GM04504 (cell line): ENCODE measurements at places on chromosomes 12 and 14.
A peak's percentile ranks its signal among the peaks of the same experiment; 100 is the strongest.

DNA sequence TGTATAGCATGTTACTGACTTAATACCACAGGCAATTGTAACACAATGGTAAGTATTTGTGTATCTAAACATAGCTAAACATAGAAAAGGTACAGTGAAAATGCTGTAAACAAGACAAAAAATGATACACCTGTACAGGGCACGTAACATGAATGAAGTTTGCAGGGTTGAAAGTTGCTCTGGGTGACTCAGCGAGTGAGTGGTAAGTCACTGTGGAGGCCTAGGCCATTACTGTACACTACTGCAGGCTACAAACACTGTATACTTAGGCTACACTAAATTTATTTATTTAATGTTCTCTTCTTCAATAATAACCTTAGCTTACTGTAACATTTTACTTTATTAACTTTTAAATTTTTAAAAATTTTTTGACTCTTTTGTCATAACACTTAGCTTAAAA is 158.4 kb downstream of the IPO8 start:
- DNase-seq: no peak

GRCh38 chr14:38089123-38089522 is 118.6 kb upstream of the SSTR1 start:
- no peak for DNase-seq

- DNase-seq: no peak
Observed at GRCh38 chr14:97074456-97074855, 277.3 kb downstream of the VRK1 start.

DNA sequence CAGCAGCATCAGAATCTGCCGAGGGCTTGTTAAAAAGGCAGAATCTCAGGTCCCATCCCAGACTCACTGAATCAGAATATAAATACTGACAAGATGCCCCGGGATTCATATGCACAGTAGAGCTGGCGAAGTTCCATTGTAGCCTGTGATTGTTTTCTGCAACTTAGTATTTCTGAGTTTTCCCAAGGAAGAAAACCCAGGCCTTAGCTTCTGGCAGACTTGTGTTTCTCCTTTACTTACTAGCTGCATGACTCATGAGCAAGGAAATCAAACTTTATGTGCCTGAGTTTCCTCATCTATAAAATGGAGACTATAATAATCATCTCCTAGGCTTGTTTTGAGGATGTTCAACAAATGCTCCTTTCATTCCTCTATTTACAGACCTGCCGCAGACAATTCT is 278.5 kb upstream of the PLEKHG7 start:
- peak; percentile 22 for DNase-seq

- no peak for DNase-seq
Observed at GRCh38 chr14:51929166-51929565, 60.2 kb upstream of the RTRAF start.

DNA sequence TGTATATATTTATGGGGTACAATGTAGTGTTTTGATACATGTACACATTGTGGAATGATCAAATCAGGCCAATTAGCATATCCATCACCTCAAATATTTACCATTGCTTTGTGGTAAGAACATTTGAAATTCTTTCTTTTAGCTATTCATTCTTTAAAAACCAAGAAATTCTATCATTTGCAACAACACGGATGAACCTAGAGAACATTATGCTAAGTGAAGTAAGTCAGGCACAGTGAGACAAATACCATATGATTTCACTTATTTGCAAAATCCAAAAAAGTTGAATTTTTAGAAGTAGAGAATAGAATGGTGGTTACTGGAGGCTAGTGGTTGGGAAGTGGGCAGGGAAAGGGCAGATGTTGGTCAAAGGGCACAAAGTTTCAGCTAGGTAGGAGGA is 129.3 kb upstream of the PTPRQ start:
- no peak for DNase-seq

DNA sequence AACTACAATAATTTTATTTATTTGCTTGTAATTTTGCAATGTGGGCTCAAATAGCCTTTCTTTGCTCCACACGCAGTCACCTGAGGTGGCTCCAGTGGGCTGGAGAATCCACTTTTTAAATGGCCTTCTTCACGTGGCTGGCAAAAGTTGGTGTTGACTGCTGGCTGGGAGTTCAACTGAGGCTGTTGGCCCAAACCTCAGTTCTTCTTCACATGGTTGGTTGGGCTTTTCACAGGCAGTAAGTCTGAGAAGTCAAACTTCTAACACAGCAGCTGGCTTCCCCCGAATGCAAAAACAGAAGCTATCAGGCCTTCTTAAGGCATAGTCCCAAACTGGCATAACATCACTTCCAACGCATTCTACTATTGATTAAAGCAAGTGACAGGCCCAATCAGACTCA is 2.1 kb upstream of the OXA1L start:
- no peak for DNase-seq

DNA sequence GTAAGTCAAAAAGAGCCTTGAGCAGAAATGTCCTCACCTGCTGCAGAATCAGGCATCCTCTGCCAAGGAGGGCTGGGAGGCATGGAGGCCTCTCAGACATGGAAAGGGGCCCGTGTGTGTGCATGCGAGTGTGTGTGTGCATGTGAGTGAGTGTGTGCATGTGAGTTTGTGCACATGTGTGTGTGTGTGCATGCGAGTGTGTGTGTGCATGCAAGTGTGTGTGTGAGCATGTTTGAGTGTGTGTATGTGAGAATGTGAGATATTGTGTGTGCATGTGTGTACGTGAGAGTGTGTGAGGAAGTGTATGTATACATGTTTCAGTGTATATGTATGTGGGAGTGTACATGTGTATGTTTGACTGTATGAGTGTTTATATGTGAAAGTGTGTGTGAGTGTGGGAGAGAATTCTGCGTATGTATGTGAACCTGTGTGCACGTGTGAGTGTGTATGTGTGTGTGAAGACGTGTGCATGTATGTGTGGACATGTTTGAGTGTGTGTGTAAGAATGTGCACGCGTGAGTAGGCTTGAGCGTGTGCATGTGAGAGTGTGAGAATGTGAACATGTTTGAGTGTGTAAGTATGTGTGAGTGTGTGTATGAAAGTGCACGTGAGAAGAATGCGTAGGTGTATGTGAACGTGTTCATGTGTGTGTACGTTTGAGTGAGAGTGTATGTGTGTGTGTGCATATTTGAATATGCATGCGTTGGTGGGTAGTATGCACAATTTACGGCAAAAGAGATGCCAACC is 90.8 kb downstream of the TBX5 start:
- no peak for DNase-seq

DNA sequence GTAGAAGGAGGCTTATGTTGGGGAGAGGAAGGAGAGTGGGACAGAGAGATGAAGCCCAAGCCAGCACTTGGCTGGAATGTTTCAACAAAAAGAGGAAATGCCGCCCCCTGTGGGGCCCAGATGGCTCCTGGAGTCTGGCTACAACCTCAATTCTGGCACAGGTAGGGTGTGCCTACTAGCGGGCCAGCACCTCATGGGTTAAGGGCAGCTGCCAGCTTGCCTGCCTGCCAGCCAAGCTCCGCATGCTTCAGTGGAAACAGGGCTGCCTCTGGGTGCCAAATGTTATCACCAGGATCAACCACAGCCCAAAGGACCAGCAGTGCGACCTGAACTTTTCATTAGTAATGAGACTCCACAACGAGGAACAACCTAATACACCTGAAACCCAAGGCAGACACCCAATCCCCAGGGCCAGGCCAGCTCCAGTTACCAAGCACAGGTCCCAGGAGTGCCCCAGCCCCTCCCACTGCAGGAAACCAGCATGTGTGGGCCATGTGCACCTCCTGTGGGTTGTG is 11.3 kb downstream of the RAB15 start:
- DNase-seq: no peak

GRCh38 chr14:92247947-92248346 is 75.0 kb upstream of the SLC24A4 start:
- DNase-seq: no peak

DNA sequence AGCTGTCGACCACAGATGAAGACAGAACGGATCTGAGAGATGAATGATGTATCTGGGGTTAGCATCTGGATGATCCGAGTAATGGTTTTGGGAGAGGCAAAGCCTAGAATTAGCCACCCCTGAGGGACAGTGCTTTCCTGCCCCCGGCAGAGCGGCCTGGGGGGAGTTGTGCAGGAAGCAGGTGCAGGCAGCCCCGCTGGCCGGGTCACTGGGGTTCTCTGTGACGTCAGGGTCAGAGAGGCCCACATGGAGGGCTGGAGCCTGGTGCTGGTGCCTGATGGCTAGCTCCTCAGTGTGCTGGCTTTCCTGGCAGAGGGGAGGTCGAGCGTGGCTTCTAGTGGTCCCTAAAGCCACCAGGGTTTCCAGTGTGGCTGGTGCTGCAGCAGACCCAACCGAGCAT is 70.3 kb downstream of the ADGRD1 start:
- no peak for DNase-seq

DNA sequence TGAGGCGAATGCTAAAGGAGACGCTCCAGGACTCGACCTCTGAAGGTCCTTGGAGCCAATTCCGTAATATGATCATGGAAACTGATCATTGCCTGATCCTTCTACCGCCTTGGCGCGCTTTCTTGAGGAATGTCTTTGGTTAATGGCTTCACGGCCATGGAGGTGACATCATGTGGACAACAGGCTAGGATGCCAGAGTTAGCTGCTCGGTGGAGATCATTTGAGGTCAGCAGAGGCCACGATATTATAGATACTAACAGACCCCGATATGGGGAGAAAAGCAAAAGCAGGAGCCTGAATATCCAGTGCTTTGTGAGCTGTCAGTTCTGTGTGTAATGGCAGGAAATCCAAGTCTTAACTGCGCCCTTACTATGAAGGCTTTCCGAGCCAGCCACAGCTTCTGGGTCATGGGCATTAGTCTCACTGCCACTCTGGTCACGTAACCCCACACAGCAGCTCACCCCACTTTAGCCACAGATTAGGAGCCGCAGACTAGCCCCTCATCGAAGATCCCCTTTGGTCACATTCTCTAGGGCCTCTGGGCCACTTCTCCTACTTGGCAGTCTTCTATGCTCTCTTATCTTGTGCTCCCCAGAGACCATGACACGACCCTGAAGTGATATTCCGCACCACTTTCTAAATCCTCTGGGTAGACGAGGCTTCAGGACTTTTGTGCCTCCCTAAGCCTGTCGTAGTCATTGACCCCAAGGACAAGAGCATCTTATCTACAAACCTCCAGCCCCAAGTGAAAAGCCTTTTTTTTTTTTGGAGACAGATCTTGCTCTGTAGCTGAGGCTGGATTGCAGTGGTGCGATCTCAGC is 724 bp upstream of the CS start:
- DNase-seq: no peak

DNA sequence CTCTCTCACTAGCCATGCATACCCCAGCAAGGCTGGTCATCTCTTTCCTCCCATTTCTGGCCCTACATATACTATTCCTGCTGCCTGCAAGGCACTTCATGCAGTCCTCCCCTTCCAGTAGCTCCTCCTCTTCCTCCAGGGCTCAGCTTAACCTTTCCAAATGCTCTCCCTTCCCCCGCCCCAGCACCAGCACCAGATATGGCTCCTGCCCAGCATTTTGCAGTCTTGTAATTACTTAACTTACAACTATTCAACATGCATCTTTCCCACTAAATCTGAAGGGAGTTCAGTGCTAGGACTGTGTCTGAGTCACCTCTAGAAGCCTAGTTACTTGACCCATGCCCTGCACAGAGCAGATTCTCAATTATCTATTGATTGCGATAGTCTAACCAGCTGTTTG is 1.8 kb upstream of the FBXO21 start:
- DNase-seq: no peak

- no peak for DNase-seq
Observed at GRCh38 chr12:93425736-93426411, 15.9 kb downstream of the UBE2N start.

GRCh38 chr14:69259168-69259526 is 811 bp upstream of the GALNT16 start:
- DNase-seq: no peak

GRCh38 chr14:100408350-100409002 is 85.3 kb downstream of the SLC25A47 start:
- DNase-seq: no peak

- no peak for DNase-seq
Observed at GRCh38 chr14:53231171-53231570, 78.0 kb upstream of the DDHD1 start.

DNA sequence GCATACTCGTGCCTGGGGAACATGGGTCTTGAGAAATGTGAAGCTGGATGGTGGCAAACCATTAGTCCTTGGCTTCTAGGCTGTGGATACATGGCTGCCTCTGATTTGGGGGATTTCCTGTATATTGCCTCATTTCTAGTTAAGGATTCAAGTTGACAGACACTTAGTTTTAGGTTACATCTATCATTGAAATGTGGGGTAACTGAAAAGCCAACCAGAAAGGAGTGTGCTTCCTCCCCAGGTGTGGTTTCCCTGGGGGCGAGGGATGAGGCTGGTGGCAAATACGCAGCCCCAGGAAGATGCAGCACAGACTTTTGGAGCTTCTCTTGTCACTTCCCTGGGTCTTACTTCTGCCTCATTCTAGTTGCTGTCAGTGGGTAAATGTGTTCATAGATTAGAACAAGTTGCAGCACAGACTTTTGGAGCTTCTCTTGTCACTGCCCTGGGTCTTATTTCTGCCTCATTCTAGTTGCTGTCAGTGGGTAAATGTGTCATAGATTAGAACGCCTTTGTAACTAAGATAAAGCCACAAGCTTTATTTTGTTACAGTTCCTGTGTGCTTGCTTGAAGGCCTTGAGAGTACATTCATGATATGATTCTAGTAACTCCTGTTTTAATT is 85.1 kb downstream of the BORCS5 start:
- DNase-seq: no peak
